K562 (cell line): ENCODE measurements at places on chromosomes 3 and 15. TPM values are rescaled to one million over a fixed set of nuclear protein-coding genes. Genes with fewer than 3 reads are reported as not detected.

GRCh38 chr3:175672119-175672689, 813.1 kb downstream of the NAALADL2 start:
- no peak for DNase-seq

- no peak for DNase-seq
Observed at GRCh38 chr3:102238362-102238761, 196.5 kb upstream of the ZPLD1 start.

SNX1 gene
- 84.5 and 91.6 TPM in 2 replicates for polyA plus RNA-seq

DNA sequence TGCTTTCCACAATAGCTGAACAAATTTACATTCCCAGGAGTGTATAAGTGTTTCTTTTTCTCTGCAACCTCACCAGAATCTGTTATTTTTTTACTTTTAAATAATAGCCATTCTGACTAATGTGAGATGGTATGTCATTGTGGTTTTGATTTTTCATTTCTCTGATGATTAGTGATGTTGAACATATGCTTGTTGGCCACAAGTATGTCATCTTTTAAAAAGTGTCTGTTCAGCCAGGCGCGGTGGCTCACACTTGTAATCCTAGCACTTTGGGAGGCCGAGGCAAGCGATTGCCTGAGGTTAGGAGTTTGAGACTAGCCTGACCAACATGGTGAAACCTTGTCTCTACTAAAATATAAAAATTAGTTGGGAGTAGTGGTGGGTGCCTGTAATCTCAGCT, 619.3 kb downstream of the SI start:
- DNase-seq, result no peak

DNA sequence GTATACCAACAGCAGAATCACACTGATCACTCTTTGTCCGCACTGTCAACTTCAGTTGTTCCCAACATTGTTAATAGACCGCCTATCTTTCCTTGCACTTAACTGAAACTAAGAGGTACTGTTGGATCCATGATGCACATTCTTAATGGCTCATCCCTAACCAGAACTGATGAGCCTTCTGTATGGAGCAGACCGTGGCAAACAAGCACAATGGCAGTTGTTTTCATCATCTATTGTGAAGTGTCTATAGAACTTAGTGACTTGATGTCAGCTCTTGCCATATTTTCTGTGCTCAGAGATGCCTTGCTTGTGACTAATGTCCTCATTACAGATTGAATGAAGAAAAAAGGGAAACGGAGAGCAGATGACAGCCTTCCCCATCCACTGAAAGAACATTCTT, 347.4 kb downstream of the NLGN1 start:
- DNase-seq, result no peak

DNA sequence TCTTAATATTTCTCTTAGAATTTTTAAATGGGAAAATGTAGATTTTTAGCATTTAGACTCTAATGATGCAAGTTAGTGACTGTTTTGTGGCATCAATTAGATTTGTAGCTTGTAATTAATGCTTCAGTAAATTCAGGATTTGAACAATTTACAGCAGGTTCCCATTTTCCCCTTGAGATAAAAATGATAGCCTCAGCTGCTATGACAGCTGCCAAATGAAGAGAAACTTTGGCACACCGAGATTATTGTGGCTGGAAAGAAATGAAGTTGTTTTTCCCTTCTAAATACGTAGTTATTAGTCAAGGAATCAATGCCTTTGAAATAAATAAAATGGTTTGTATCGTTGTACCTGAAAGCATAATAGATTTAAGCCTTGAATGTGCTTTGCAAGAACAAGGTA, 206.4 kb upstream of the P2RY1 start:
- no peak for DNase-seq

DNA sequence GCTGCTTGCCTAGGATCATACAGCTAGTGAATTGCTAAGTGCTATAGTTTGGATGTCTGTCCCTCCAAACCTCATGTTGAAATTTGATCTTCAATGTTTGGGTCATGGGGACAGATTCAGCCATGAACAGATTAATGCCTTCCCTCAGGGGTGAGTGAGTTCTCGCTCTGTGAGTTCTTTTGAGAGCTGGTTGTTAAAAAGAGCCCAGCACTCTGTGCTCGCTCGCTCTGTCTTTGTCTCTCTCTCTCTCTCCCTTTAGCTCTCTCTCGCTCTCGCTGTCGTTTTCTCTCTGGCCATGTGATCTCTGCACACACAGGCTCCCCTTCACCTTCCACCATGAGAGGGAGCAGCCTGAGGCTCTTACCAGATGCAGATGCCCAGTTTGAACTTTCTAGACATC, 14.9 kb downstream of the TRH start:
- DNase-seq, result no peak

DNA sequence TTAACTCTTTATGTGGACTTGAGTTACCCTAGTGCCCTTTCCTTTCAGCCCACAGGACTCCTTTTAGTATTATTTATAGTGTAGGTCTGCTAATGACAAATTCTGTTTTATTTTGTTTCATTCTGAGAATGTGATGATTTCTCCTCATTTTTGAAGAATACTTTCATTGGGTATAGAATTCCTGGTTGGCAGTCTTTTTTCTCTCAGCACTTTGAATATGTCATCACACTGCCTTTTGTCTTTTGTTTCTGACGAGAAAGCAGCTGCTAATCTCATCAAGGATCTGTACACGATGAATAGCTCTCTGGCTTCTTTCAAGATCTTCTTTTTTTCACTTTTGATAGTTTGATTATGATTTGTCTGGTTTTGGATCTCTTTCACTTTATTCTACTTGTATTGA, 37.8 kb downstream of the TICRR start:
- no peak for DNase-seq

TGFBR2 gene
- 0.11 and 0.15 TPM in 2 replicates for polyA plus RNA-seq

- DNase-seq, result no peak
Observed at GRCh38 chr3:43838877-43839276, 148.1 kb downstream of the ABHD5 start.

CYP1A2 gene
- polyA plus RNA-seq, result not detected in 2 replicates

EFHB gene
- polyA plus RNA-seq, result 1.8 and 2.4 TPM in 2 replicates

- DNase-seq, result peak; percentile 72
Observed at GRCh38 chr15:66850078-66850991, 148.3 kb downstream of the SMAD6 start.

LMCD1 gene
- polyA plus RNA-seq, result 0.60 TPM in 1 of 2 replicates, not detected in the other

DNA sequence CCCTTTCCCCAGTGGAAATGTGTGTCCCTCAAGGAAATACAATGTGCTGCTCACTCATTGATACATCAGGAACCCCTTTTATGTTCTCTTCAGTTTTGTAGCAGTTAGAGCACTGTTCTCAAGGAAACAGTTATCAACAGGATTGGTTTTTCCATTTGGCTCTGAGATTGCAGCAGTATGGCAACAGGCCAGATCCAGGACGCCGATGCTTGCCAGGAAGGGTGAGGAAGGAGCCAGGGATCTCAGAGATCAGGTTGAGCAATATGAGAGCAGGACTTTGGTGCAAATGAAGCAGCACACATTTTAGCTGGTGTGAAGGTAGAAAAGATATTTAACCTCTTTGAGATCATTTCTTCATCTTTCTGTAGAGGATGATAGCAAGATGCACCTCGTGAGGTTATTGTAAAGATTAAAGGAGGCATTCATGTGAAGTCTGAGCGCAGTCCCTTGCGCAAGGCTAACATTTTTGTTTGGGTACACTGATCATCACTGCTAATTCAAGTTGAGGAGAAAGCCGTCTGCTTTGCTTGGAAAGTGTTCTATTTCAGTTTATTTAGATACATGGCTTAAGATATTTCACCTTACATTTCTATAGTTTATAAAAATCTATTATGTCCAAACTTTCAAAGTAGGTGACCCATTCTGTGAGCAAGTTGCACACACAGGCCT, 68.5 kb downstream of the KCNH8 start:
- DNase-seq, result no peak

- DNase-seq, result no peak
Observed at GRCh38 chr3:2680236-2680635, 429.9 kb downstream of the IL5RA start.

ADCY5 gene
- polyA plus RNA-seq, result not detected in 2 replicates

HES1 gene
- 23.1 and 32.2 TPM in 2 replicates for polyA plus RNA-seq

GRCh38 chr3:135216659-135217058, 421.6 kb downstream of the EPHB1 start:
- DNase-seq, result no peak

- no peak for DNase-seq
Observed at GRCh38 chr3:23991683-23992628, 46.9 kb downstream of the NR1D2 start.

DNA sequence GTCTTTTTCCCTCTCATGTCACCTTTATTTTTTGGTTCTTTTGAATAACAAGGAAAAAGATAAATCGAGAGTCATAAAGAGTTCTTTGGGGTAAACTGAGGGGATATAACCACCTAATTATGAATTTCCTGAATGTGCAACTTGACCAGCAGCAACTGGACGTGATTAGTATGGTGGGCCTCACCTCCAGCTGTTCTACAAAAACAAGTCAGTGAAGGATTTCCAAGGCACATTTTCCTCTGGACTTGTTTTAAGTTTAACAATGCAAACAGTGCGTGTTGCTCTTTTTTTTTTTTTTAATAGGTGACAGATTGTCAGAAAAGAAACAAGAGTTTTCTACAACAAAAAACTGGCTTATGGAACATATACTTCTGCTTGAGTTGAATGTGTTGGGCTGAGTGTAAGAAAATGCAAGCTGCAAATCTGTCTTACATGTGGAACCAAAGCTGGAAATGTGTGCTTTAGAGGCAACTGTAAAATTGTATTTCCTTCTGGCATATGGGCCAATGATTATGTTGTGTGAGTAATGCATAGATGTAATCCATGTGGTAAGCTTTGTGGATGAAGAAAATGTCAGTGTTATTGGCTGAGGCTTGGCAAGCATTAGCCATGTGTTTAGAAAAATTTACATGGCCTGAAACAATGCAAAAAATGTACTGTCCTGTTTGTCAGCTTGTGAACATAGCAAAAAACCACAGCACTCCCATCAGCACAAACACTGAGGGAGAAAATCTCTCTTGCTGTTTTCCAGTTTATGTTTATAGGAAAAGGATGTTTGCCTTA, 44.5 kb upstream of the FNDC3B start:
- DNase-seq, result no peak

DNA sequence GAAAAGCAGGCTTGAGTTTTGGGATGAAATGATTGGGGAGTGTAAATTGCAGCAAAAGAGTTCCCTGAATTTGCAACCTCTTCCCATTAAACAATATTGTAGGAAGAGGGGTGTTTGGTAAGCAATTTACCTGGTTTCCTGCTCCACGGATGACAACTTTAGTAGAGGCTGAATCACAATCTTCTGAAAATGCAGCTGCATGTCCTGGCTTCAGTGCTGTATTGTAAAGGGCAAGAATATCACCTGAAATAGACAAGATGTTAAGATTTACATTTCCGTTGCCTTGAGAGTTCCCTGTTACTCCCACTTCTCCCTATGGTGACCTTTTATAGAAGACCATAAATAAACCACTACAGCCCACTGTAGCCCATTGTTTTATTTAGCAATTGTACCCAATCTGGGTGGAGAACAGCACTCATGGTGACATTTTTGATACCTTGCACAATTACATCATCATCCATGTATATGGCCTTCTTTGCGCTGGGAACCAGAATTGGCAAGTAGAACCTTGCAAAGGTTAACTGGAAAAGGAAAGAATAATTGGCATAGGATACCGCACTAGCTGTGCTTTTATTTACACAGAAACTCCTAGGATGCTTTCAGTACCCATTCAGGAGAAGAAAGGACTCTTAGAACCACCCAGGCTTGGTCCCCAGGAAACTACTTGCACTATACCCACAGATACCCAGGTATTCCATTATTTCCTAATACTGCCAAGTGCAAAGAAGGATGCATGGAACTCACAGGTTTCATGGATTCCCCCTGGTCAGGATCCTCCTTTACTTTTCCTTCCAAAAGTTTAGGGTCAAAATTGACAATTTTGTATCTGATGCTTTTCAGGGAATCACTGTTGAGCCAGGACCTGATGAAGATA, 9.6 kb downstream of the GLT8D1 start:
- DNase-seq, result no peak

GRCh38 chr3:100737334-100737733, 28.0 kb downstream of the TFG start:
- peak; percentile 15 for DNase-seq

GRCh38 chr3:118089563-118089962, 945.1 kb downstream of the IGSF11 start:
- DNase-seq, result no peak

DNA sequence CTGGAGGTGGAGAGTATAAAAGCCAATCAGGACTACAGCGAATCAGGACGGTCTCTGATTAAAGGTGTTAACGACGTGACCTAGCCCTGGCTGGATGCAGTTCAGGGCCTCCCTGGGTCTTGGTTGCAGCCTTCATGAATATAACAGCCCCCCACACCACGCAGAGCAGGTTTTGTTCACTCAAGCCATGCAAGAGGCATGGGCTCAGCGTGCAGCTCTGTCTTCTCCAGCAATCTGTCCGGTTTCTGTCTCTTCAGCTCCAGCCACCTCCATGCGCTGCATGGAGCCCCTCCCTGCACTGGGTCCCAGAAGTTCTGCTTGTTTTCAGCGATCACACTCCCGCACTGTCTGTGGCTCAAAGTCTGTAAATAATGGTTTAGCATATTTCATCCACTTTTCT, 57.1 kb upstream of the CHRNA7 start:
- DNase-seq, result no peak

DNA sequence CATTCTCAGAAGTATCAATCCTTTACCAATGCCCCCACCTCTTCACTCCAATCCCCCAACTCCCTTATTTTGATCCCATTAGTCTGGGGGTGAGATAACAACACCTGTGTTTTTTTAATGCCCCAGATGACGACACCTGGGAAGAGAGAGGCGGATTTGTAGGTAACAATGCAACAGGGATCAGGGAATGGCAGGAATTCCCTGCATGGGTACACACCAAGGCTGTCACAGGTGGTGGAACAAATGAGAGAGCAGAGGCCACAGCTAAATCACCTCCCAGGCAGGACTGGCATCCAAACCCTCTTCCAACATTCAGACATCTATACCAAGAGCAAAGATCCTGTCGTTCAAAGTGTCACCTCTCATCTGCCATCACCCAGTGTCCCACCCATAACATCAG, 319.2 kb upstream of the TRIM42 start:
- no peak for DNase-seq

SEMA3B gene
- 1.7 and 2.3 TPM in 2 replicates for polyA plus RNA-seq

DNA sequence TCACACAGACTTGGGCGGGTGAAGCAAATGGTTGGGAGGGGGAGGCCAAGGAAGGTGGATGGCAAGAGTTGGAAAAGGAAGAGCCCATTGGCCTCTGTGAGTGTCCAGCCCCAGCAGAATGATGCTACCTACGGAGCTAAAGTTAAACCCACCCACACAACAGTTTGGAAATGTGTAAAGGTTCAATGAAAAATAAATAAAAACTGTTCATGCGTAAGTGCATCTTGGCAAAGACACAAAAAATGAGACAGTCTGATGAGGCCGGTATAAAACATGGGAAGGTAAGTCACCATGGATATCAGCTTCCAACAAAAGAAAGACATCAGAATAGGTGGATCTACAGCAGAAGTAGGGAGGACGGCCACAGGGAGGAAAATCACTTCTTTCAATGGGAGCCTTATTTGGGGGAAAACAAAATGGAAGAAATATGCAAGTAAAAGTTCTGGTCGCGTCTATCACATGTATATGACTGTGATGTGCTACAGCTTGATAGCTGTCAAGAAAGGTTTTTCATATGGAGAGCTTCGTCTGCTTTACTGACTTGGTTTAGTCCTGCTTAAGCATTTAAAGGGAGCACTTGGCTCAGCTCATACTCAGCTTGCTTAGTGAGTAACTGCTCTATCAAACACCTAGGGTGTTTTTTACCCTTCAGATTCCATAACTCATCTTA, 82.8 kb downstream of the TIGIT start:
- DNase-seq, result no peak

GRCh38 chr3:88632226-88632625, 475.2 kb upstream of the EPHA3 start:
- no peak for DNase-seq

ALPK3 gene
- polyA plus RNA-seq, result 0.09 and 1.0 TPM in 2 replicates

NAALADL2 gene
- 0.88 and 1.3 TPM in 2 replicates for polyA plus RNA-seq

TTC21A gene
- polyA plus RNA-seq, result 0.93 and 1.4 TPM in 2 replicates

GRCh38 chr3:13277860-13278531, 142.1 kb downstream of the NUP210 start:
- DNase-seq, result peak; percentile 52
